ENCODE measurements at places on chromosomes 11 and 22.

DNA sequence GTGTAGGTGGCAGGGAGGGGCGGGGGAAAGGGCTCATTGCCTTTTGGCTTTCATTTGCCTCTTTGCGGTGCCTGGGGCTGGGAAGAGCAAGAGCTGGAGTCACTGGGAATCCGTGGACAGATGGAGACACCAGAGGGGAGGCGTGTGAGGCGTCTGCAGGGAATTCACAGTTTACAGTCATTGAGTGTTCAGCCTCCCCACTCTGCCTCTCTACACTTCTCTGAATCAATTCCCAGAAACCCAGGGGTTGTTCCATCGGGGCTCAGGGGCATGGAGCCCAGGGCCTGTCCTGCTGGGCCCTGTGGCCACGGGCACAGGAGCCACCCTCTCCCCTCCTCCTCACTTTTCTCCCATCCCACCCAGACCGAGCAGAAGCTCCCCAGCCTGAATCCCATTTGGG, 160.5 kb upstream of the NAV2 start:
- DNase-seq: no peak

DNA sequence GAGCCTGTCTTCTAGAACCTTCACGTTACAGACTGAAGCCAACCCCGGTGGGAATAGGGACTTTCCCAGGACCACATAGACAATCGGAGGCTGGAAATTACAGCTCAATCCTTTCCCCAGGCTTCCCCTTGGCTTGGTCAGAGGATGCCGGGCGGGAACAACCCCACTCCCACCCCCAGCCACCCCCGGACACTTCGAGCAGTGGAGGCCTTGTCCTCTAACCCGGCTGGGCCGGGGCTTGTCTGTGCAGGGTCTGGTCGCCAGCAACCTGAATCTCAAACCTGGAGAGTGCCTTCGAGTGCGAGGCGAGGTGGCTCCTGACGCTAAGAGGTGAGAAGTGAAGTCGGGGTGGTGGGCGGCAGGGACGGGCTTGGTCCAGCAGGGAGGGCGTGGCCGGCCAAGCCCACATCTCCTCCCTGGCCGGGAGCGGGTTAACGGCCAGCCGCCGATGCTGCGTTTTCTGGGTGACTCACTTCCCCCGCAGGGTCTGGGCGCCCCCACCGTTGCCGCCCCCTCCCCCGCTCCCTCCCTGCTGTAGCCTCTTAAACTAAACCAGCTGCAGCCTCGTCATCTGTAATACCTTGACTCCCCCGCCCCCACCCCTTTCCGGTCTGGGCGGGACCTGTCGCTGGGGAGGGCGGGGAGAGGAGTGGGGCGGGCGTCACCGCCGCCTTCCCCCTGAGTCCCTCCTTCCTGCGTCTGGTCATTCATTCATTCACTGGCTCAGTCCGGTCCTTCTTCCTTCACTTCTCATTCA, 1.5 kb downstream of the LGALS1 start:
- peak; percentile 73 for DNase-seq

DNA sequence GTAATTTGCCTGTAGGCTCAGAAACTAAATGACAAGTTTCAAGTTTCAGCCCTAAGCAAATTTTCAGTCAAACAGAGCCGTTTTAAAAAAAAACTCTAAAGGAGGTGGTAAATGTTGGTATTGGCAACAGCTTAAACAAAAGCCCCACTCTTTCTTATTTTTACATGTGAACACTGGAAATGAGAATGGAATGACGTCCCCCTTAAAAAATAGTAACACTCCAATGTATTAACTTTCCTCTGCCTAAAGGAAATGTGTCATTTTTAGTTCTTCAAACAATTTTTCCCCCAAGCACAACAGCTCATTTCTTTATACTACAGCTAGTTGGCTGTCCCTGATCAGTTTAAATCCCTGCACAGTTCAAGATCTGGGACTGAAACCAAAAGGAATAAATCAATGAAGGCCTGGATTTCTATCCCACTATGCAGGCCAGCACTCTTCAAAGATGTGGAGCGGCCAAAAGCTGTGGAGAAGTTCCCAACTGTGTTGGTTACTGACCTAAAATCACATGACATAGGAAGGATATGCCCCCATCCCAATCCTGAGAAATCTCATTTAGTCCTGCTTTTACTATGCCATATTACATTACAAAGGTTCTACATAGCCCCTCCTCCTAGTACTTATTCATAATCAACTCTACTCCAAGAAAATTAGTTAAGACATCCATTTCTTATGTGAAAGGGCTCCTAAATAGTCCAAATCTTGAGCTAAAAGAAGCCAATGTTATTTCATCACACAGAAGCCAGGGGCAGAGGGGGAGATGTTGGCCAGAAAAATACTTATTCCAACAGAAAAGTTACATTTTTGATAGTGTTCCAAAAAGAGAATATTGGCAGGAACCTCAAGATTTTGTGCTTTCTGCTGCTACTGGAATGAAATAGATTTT, 95.9 kb downstream of the CADM1 start:
- no peak for DNase-seq

DNA sequence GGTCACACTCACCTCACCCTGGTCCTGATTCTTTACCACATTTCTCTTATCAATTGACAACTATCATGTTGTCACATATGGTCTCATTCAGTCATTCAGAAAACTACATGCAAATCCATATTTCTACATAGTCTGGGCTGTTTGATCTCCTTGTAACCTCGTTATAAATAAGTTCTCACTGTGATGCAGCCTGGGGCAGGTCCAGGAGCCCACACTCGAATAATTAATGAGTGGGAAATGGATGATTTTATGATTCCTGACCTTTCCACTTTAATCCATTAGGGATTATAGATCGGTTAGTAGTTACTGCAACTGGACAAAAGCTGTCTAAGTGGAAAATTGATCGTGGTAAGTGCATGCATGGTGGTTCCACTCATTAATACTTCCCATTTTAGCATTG, 636.3 kb upstream of the TENM4 start:
- DNase-seq: no peak

- no peak for DNase-seq
These were observed 51.6 kb upstream of the BARX2 start for GRCh38 chr11:129323896-129324502.

DNA sequence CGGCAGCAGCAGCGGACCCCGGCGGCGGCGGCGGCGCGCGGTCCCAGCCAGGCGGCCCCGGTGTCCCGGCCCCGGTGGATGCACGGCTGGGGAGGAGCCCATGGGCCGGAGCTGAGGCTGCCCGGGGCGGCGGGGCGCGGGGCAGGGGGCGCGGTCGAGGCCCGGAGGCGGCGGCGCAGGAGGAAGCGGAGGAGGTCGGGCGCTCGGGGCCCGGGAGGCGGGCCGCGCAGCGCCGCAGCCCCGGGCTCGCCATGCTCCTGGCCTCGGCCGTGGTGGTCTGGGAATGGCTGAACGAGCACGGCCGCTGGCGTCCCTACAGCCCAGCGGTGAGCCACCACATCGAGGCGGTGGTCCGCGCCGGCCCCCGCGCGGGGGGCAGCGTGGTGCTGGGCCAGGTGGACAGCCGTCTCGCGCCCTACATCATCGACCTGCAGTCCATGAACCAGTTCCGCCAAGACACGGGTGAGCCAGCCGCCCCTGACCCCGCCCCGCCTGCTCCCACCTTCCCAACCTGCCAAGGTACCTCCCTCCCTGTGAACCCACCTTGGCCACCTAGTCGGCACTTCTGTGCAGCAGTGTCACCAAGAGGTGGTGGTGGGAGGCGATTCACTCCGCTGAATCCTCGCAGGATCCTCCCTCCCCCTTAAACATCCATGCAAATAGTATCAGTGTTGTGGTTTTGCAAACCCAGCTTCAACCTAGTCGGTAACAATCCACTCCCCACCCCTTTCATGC, 580 bp downstream of the DTX4 start:
- no peak for DNase-seq

Measured in bone marrow (tissue), 2 donors.